ENCODE measurements at places on chromosomes 4 and X. TPM values are rescaled to one million over a fixed set of nuclear protein-coding genes. Genes with fewer than 3 reads are reported as not detected.

The NUP62CL gene
- not detected for total RNA-seq

The SHISA3 gene
- total RNA-seq = not detected

The ASMT gene
- not detected for total RNA-seq

GRCh38 chrX:51098046-51098445 lies 187.5 kb downstream of the BMP15 start:
- H3K27me3 ChIP-seq = no peaks in the 10 kb centered on the region
- no peak overlapping the region for H3K4me3 ChIP-seq
- no peak overlapping the region for H3K27ac ChIP-seq

- H3K4me3 ChIP-seq = no peak overlapping the region
- H3K27me3 ChIP-seq = peaks cover 8% of the 10 kb centered on the region
- H3K36me3 ChIP-seq = no peaks in the 10 kb centered on the region
- H3K27ac ChIP-seq = no peak overlapping the region
- H3K4me1 ChIP-seq = no peaks in the 10 kb centered on the region
These were observed 62.5 kb downstream of the ZNF330 start for GRCh38 chr4:141283152-141283551.

The CT45A9 gene
- total RNA-seq = not detected

The PRKG2 gene
- total RNA-seq = not detected

The GPRIN3 gene
- 0.10 TPM for total RNA-seq

The NLGN3 gene
- 0.87 TPM for total RNA-seq

The CABS1 gene
- not detected for total RNA-seq

DNA sequence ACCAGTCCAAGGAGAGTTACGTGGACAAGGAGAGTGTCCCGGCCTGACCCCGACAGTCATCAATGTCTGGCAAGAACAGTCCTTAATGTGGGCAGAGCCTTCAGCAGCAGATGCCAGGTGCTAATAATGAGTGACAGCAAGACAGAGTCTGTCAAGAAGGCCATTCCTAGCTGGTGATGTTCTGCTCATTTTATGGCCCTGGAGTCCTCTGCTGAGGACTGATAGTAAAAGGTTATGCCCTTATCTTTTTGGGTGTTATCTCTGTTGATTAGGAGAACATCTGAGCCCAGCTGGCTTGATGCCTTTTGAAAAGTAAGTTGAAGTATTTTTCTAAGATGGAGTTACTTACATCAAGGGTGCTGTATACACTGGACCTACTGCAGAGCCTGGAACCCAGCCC lies 67.3 kb downstream of the SLC34A2 start:
- H3K4me1 ChIP-seq = no peaks in the 10 kb centered on the region
- no peak overlapping the region for H3K27ac ChIP-seq
- H3K36me3 ChIP-seq = no peaks in the 10 kb centered on the region
- H3K27me3 ChIP-seq = no peaks in the 10 kb centered on the region
- DNase-seq = no peak

GRCh38 chr4:15914736-15915135 lies 23.8 kb downstream of the FGFBP1 start:
- H3K4me1 ChIP-seq = peaks cover 7% of the 10 kb centered on the region
- no peaks in the 10 kb centered on the region for H3K27me3 ChIP-seq
- no peak overlapping the region for H3K27ac ChIP-seq
- H3K4me3 ChIP-seq = no peak overlapping the region

The HHIP gene
- total RNA-seq = 38.3 TPM

- no peaks in the 10 kb centered on the region for H3K27me3 ChIP-seq
- H3K4me3 ChIP-seq = no peak overlapping the region
- H3K27ac ChIP-seq = no peak overlapping the region
- no peak for DNase-seq
These were observed 218.9 kb upstream of the PPP1R2C start for GRCh38 chrX:42996861-42997260.

The MAGEE2 gene
- total RNA-seq = not detected

GRCh38 chr4:123606336-123606735 lies 209.7 kb downstream of the SPRY1 start:
- no peaks in the 10 kb centered on the region for H3K4me1 ChIP-seq
- H3K27ac ChIP-seq = no peak overlapping the region

The INPP4B gene
- total RNA-seq = 18.7 TPM

The MAGEA10 gene
- not detected for total RNA-seq
